ENCODE measurements at places on chromosomes 5 and 9.

- DNase-seq, result no peak
- no peak overlapping the region for H3K27ac ChIP-seq
- no peaks in the 10 kb centered on the region for H3K27me3 ChIP-seq
- H3K36me3 ChIP-seq, result no peaks in the 10 kb centered on the region
- H3K4me3 ChIP-seq, result no peak overlapping the region
- peaks cover 14% of the 10 kb centered on the region for H3K4me1 ChIP-seq
Observed at GRCh38 chr5:150600616-150601490, 39.6 kb upstream of the SYNPO start.

DNA sequence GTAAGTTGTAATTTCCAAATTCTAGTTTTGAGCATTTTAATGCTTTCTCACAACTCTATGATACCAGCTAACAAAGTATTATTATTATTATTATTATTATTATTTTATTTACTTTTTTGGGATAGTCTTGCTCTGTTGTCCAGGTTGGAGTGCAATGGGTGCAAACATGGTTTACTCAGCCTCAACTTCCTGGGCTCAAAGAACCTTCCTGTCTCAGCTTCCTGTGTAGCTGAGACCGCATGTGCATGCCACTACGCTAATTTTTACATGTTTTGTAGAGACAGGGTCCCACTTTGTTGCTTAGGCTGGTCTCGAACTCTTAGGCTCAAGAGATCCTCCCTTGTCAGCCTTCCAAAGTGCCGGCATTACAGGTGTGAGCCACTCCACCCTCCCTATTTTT is 27.0 kb downstream of the LRRC70 start:
- H3K4me3 ChIP-seq, result no peak overlapping the region
- H3K36me3 ChIP-seq, result no peaks in the 10 kb centered on the region
- DNase-seq, result no peak
- H3K4me1 ChIP-seq, result no peaks in the 10 kb centered on the region

- no peak for DNase-seq
- H3K36me3 ChIP-seq, result no peaks in the 10 kb centered on the region
- H3K27me3 ChIP-seq, result no peaks in the 10 kb centered on the region
- H3K27ac ChIP-seq, result no peak overlapping the region
- H3K4me1 ChIP-seq, result no peaks in the 10 kb centered on the region
Observed at GRCh38 chr9:96719521-96719920, 58.4 kb downstream of the ZNF510 start.

DNA sequence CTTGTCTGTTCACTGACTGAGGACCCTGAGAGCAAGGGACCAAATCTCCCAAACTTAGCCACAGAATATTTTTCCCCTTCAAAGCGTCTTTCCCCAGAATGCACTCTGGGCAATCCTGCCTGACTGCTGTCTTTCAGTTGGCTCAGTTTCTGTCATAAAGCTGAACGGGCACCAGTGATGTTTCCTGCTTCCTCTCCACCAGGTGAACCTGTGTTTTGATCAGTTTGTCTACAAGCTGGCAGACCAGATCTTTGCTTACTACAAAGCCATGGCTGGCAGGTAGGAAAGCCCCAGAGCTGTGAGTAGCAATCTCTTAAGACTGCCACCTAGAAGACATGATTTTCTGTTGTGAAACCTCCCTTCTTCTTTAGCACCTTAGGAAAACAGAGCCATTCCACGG is 61.8 kb downstream of the CYFIP2 start:
- no peak overlapping the region for H3K27ac ChIP-seq
- no peaks in the 10 kb centered on the region for H3K27me3 ChIP-seq
- no peaks in the 10 kb centered on the region for H3K36me3 ChIP-seq
- DNase-seq, result no peak
- no peak overlapping the region for H3K4me3 ChIP-seq
- H3K4me1 ChIP-seq, result no peaks in the 10 kb centered on the region

DNA sequence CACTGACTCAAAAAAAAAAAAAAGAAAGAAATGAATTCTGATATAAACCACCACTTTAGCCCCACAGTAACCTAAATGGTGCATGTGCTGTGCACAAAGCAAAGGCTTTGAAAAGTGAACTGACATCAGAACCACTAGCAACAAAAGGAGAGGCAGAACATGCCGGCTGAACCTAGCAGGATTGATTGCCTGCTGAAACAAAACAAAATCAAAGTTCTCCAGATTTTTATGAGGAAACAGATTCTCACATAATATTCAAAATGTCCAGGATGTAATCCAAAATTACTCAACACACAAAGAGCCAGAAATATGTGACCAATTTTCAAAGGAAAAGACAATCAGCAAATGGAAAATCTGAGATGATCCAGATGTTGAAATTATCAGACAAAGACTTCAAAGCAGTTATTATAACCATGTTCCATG is 37.9 kb downstream of the UBTD2 start:
- no peak overlapping the region for H3K4me3 ChIP-seq
- no peaks in the 10 kb centered on the region for H3K36me3 ChIP-seq
- H3K27me3 ChIP-seq, result no peaks in the 10 kb centered on the region
- H3K27ac ChIP-seq, result no peak overlapping the region
- H3K4me1 ChIP-seq, result peaks cover 7% of the 10 kb centered on the region

DNA sequence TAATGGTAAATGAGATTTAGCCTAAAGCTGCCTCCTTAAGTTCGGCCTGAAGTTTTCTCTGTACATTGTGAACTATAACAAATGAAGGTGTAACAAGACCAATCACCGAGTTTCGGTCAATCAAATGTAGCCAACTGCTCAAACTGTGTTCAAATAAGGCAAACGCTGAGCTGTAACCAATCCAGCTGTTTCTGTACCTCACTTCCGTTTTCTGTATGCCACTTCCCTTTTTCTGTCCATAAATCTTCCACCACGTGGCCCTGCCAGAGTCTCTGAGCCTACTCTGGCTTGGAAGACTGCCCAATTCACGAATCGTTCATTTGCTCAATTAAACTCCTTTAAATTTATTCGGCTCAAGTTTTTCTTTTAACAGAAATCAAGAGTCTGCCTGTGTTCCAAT is 193.5 kb upstream of the KLF9 start:
- no peak overlapping the region for H3K4me3 ChIP-seq
- no peak overlapping the region for H3K27ac ChIP-seq
- no peaks in the 10 kb centered on the region for H3K36me3 ChIP-seq

DNA sequence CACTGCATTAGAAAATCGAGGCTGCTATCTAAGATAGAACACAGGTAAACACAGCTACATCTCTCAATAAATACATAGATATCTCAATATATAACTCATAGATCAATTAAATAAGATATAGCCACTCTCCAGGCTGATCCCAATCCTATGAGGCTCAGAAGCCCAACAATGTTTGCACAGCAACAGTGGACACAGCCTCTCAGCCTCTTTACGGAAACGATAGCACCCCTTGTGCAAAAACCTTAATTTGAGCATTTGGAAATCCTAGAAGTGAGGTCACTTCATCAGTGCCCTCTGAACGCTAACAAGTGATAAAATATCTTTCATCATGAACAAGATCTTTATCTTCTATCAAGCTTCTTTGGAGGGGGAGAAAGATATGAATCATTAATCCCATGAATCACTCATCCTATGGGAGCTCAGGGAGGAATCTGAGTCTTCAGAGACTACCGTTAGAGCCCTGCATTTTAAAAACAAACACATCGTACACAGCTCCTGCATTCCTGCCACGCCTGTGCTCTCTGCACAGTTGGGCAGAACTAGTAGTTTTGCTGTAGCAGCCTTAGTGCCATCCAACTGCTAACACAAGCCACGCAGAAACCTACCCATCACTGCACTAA is 71.4 kb downstream of the MED27 start:
- H3K27ac ChIP-seq, result no peak overlapping the region
- H3K4me3 ChIP-seq, result no peak overlapping the region
- peaks cover 9% of the 10 kb centered on the region for H3K4me1 ChIP-seq
- peaks cover 2% of the 10 kb centered on the region for H3K36me3 ChIP-seq
- no peak for DNase-seq

DNA sequence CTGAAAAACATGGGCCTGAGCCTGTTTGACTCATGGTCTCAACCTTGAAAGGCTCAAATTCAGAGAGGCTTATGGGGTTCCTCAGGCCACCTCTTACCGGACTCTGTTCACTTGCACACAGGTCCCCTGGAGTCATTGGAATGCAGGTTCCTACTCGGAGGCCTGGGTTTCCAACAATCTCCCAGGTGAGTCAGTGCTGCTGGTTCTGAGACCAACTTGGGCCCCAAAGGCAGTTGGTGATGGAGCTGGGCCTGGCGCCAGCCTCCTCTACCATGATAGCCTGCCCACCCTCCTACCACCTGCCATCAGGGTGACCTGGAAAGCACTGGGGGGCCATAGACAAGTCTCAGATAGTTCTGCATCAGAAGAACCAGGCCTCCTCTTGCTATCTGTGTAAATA is 188.4 kb downstream of the RGS3 start:
- DNase-seq, result no peak
- no peak overlapping the region for H3K27ac ChIP-seq
- no peaks in the 10 kb centered on the region for H3K27me3 ChIP-seq

DNA sequence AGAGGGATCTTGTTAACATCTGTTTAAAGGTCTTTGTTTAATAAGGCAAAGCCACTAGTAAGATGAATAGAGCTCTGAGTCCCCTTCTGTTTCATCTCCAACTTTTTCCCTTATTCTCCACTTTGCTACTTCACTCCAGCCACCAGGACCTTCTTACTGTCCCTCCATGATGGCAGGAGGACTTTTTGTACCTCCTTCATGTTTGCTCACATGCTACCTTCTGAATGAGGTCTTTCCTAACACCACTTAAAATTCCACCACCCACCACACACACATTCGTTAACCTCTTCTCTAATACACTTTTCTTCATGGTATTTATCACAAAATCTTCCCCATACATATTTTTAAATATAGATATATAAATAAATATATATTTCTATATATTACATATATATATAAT is 501.9 kb downstream of the PDE4D start:
- no peaks in the 10 kb centered on the region for H3K4me1 ChIP-seq
- H3K27ac ChIP-seq, result no peak overlapping the region
- no peak for DNase-seq
- no peaks in the 10 kb centered on the region for H3K27me3 ChIP-seq
- no peaks in the 10 kb centered on the region for H3K36me3 ChIP-seq

- no peak for DNase-seq
- H3K4me3 ChIP-seq, result no peak overlapping the region
- no peak overlapping the region for H3K27ac ChIP-seq
- H3K4me1 ChIP-seq, result no peaks in the 10 kb centered on the region
Observed at GRCh38 chr5:127101533-127101932, 28.2 kb upstream of the C5orf63 start.

DNA sequence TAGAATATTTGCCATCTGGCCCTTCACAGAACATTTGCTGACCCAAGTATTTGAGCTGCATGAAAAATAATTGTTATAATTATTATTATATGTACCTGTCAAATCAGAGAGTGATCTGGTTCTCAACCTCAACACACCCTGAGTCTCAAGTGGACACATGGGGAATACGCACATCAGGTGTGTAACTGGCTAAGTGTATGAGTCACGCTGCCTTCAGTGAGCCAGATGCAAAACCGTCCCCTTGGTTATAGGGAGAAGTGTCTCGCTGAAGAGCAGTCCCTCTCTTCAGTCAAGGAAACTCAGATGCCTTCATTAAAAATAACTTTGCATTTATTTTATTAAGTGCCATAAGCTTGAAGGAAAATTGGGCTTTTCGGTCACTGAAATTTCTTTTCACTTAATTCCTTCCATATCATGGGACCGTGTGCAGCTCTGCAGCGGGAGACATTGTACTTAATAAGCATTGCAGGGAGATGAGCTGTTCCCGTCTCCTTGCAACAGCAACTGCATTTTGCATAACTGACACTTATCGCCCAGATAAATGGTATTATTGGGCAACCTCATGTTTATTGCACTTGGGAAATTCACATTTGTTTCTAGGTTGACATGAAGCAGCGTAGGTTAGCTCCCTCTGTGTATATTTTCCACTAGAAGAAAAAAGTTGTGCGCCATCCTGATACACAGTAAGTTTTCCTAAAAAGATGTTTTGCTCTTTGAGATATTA is 512.3 kb upstream of the DAP start:
- no peak overlapping the region for H3K4me3 ChIP-seq
- H3K27me3 ChIP-seq, result no peaks in the 10 kb centered on the region
- H3K27ac ChIP-seq, result no peak overlapping the region
- H3K36me3 ChIP-seq, result no peaks in the 10 kb centered on the region
- DNase-seq, result peak; percentile 91

DNA sequence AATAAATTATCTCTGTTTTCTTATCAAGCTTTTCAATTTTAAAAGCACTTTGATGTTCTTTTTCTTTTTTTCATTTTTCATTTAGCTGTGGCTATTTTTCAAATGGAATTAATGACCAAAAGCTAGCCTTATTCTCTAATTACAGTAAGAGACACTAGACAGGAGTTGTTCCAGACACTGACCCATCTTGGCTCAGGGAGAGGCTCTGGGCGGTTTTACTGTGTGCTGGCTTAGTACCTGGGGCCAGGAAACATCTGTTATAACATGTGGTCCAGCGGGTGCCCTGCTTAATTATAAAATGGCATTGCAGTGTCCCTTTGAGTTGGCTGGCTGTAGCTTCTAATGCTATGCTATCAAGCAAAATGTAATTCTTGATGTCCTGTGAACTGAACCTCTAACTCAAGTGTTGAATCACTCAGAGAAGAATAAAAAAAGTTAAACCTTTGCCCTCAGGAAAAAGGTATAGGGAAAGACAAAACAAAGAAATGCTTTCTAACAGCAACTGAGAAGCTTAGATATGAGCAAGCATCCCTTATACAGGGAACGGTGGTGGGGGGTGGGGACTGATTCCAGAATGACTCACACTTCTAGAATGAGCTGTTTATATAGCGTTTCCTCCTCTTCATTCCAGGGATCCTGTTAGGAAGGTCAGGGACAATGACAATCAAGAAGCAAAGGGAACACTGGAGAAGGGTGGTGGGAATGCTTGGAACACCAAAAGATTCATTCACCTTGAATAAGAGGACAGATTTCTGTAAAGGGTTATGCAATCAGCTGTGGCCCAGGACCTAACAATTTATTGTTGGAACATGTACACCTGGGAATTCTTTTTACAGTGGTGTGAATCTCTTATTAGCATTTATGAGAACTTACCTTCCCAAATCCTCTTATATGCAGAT is 58.7 kb upstream of the NFIB start:
- no peaks in the 10 kb centered on the region for H3K27me3 ChIP-seq
- peak; percentile 17 for DNase-seq
- H3K4me3 ChIP-seq, result no peak overlapping the region
- peaks cover 2% of the 10 kb centered on the region for H3K4me1 ChIP-seq
- H3K36me3 ChIP-seq, result no peaks in the 10 kb centered on the region
- peak overlapping the region; percentile 73 for H3K27ac ChIP-seq

- no peaks in the 10 kb centered on the region for H3K36me3 ChIP-seq
- H3K4me3 ChIP-seq, result no peak overlapping the region
- no peaks in the 10 kb centered on the region for H3K4me1 ChIP-seq
- no peaks in the 10 kb centered on the region for H3K27me3 ChIP-seq
Observed at GRCh38 chr9:15058236-15058635, 148.0 kb upstream of the FREM1 start.

- H3K27ac ChIP-seq, result no peak overlapping the region
- no peaks in the 10 kb centered on the region for H3K27me3 ChIP-seq
- no peak overlapping the region for H3K4me3 ChIP-seq
- DNase-seq, result no peak
- H3K4me1 ChIP-seq, result no peaks in the 10 kb centered on the region
Observed at GRCh38 chr9:111783857-111784256, 10.9 kb downstream of the SHOC1 start.

Data from trophoblast cell (in vitro differentiated cells and primary cell).